ENCODE measurements at places on chromosomes 1 and 21.

- DNase-seq: no peak
These were observed 2.4 kb upstream of the MMP23B start for GRCh38 chr1:1629430-1630190.

- DNase-seq: no peak
These were observed 70.1 kb upstream of the ESRRG start for GRCh38 chr1:216793303-216793702.

GRCh38 chr1:207911856-207912760, 1.2 kb upstream of the CD34 start:
- DNase-seq: no peak

DNA sequence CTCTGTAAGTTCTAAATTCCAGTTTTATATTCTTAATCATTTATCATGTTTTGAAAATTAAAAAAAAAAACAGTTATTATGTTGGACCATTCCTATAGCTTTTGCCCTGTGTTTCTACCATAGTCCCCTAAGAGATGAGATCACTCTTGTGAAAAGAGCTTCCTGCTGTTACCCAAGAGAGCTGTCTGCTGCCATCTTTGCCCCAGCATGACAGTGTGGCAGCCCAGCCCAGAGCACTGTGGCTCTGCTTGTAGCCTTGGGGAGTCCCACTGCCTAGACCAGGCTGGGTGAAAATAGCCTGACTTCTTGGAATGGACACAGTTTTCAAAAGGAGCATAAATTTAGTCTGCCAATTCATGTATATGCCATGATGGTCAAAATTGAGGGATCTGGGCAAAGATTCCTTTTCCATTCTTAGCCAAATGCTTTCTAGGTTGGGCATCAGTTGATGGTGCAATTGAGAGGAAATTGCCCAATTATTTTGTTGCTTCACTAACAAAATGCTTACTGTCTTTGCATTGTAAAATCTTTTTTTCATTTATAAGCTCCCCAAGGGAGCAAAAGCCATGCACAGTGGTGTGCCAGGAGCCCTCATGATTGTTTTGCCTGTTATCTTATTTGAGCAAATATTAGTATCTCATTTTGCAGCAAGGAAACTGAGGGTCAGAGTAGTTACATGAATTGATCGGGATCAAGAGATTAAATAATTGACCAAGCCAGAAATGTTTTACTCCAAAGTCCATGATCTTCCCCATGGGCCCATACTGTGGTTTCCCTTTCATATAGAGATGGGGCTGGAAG, 72.8 kb downstream of the ETS2 start:
- DNase-seq: no peak

GRCh38 chr1:18548643-18549042, 67.9 kb downstream of the KLHDC7A start:
- no peak for DNase-seq

DNA sequence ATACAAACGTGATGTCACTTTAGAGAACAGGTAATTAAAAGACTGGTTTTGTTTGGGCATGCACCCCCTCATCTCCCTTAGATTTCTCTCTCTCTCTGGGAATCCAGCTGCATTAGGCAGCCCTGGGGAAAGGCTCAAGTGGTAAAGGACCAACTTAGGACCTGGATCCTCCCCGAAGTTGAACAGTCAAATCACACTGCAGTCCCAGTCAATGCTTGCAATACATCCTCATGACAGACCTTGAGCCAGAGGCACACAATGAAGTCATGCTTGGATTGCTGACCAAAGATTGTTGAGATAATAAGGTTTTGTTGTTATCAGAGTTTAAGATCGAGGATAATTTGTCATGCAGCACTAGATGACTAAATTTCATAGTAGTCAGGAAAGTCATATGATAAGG, 1285.8 kb upstream of the NCAM2 start:
- no peak for DNase-seq

DNA sequence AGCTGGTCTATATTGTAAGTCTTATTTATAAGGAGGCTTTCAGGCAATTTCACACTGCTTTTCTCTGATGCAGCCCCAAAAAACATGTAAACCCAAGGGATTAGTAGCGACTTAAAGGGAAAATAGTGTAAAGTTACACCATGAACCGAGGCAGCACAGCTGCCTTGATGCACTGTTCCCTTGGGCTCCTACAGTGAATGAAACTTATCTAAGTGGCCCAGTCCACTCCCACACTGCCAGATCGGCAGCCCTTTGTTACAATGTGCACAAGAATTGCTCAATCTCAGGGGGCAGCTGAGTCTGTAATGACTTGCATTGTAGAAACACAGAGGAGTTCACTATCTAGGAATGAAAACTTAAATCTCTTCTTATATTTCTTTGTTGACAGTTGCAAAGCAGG, 120.8 kb upstream of the ADGRL2 start:
- no peak for DNase-seq

DNA sequence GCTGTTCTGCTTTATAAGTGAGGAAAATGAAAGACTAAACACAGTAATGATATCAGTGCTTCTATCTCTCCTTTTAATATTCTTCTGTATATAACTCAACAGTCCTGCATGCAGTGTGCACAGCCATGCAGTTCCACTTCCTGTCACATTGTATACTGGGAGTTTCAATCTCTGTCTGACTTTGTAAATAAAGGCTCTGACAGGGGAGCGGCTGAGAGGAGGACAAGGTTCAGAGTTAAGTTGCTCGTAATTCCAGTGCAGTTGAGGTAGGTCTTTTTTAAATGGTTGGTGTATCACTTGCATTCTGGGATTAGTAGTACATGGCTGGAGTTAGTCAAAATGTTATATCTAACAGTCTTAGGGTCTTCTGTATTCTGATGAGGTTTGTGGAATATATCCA, 264.5 kb downstream of the OLFM3 start:
- DNase-seq: no peak

DNA sequence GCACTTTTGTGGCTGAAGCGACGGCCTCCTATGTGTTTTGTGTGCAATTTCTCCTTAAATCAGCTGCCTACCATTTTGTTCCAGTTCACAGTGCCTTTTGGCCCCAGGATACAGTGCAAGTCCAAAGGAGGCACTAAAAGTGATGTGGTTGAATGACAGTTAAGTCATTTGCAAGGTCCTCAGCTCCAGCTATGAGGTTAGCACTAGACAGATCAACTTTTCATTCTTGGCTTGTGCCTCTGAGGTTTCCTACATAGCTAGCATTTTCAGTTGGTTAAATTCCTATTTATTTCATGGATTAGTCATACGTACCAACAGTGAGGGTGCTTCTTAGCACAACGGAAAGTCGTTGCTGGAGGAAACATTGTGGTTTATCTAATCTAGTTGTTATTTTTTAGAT, 59.3 kb upstream of the NTPCR start:
- peak; percentile 83 for DNase-seq

DNA sequence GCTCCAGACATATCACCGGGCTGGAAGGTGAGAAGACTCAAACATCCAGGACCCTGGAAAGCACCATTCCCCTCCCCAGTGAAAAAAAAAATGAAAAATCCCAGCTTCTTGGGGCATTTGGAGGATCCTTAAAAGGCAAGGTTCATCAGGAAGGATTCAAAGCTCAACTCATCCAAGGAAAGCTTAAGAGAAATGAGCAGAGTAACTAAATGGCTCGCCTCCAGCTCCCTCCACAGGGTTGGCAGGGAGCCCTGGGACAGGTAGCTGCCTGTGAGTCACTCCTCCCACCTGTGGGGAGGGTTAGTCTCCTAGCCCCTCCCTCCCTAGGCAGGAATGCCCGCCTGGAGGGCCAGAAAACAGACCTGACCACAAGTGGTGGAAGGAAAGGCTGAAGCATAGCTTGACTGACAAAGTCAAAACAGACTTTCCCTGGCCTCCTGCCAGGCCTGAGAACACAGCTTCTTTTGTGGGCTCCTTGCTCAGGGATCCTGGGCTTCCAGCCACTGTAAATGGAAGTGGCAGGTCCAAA, 712 bp upstream of the LAMB3 start:
- DNase-seq: peak; percentile 73

DNA sequence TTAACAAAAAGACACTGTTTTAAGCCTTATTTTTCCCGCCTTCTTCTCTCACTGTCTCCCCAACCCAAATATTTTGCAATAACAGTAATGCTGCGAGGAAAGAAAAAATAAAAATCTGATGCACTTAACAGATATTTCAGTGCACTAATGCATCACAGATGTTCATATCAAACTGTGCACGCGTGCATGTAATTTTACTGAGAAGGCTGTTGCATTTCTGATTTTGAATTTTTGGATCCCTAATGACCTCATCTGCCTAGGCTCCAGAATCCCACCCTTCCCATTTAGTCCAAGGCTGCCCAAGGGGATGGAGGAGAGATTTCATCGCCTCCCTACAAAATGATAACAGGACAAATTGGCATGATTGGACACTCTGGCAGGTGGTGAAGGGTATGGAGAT, 5.5 kb downstream of the TRABD2B start:
- DNase-seq: no peak

DNA sequence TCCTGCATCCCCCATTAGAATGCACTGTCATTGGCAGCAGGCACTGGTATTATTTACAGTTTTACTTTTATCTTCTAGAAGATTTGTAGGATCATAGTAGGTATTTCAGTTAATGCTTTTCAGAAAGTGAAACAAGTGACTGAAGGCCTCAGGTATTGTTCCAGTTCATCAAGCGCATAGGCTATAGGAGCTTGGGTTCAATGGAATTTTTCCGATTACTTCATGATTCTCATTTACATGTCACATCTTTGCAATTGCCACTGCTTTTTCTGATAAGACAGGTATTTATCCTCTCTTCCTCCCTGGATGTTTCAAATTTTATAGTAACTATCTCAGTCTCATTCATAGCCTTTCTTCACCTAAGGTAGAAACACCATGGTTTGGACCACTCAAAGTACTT, 161.3 kb downstream of the NTPCR start:
- no peak for DNase-seq

DNA sequence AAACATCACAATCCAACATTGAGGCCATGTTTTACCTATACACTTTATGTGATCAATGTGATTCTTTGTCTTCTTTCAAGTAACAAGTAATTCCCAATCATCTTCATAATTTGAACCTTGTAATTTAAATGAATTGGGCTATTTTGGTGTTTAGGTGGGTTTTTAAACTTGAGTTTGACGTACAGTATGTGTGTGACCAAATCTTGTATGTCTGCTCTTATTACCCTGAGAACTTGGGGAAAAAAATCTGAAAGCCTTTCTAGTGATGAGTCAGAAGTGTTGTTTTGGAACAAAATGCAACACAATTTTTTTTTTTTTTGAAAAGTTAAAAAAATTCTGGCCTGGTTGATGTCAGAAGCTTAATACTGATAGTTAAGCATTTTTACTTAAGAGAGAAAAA, 68.5 kb downstream of the HHAT start:
- peak; percentile 21 for DNase-seq

- no peak for DNase-seq
These were observed 1.0 kb downstream of the C1orf115 start for GRCh38 chr1:220691053-220691684.

GRCh38 chr1:84223751-84224432, 77.6 kb upstream of the SAMD13 start:
- DNase-seq: no peak

DNA sequence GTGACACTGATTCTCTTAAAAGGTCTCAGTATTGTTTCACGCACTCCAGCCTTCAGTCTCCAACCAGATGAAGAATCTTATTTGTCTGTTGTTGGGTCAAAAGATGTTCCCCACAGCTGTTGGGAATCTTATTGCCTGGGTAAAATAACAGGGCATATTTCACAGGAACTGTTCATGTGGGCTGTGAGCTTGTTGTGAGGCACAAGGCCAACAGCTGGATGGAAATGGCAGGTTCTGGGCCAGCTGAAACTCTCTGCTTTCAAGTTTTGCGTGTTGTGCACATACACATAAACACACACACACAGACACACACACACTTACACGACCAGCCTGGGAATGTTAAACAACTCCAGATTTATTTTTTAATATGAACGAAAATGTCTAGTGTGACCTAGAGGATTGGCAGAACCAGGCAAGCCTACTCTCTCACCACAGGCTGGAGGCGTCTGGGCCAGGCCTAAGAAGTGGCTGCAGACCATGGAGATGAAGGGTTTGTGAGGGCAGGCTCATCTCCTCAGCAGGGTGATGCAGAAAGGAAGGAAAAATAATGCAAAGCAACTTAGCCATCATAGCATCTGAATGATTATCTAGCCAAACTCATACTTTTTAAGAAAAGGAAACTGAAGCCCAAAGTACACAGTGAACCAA, 357.0 kb downstream of the TTLL7 start:
- DNase-seq: no peak

DNA sequence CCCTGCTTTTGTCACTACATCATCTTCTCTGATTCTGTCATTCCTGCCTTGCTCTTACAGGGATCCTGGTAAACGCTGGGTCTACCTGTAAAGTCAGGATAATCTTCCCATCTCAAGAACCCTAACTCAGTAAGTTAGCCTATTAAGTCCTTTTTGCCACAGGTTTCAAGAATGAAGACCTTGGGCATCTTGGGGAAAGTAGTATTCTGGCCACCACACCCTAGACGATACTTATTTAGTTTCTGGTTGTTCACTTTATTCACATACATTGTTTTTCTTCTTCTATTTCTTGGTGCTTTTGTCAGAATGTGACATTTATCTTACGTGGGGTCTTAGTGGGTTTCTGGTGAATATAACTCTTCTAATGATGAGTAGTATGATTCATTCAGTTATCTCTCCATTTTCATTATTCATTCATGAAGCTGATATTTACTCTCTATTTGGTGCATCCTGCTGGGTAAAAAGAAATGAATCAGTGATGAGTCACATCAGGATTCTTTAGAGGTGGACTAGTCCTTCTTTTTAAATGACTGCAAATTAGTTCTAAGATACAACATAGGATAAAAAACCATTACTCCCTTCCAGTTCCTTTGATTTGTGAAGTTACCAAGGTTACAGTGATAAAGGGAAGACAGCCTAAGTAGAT, 514.4 kb upstream of the B3GALT2 start:
- DNase-seq: peak; percentile 87

DNA sequence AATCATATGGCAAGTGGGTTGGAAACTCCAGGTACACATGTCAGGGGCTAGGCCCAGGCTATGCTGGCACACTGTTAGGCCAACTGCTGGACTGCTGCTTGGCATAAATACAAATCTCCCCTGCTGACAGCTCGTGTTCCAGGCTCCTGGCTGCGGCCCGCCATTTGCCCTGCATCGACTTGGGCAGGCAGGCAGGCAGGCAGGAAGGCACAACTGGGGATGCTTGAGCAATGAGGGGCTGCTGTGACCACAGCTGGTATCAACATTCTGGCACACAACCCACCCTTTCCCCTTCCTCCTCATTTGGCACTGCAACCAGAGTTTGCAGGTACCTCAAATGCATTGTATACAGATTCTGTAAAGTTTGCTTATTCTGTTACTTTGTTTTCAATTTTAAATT, 53.2 kb downstream of the SAMSN1 start:
- DNase-seq: no peak

GRCh38 chr1:221228594-221228993, 349.4 kb downstream of the HLX start:
- DNase-seq: no peak

- no peak for DNase-seq
These were observed 131.9 kb downstream of the CYYR1 start for GRCh38 chr21:26441149-26441548.

GRCh38 chr1:91759076-91759475, 126.9 kb downstream of the TGFBR3 start:
- DNase-seq: no peak

DNA sequence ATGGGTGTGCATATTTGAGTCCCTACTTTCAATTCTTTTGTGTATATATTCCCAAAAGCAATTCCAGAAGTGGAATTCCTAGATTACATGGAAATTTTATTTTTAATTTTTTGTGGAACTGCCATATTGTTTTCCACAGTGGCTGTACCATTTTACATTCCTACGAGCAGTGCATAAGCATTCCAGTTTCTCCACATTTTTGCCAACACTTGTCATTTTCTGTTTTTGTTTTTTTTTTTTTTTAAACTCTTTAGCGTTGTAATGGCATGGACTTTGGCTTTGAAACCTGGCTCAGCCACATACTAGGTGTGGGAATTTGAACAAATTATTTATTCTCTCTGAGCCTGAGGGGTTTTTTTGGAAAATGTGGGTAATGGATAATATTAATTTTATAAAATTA, 214.5 kb upstream of the UBE2U start:
- no peak for DNase-seq

Measured in fibroblast of skin of back (primary cell).